ENCODE measurements at places on chromosomes 2 and 18. TPM values are rescaled to one million over a fixed set of nuclear protein-coding genes. Genes with fewer than 3 reads are reported as not detected.

Gene PLCL1
- 20.8 TPM for polyA plus RNA-seq

Gene CCDC148
- 7.2 TPM for polyA plus RNA-seq

Gene TIMM21
- polyA plus RNA-seq = 64.7 TPM

Gene NCKAP5
- polyA plus RNA-seq = 7.2 TPM

Gene ANO7
- polyA plus RNA-seq = 1.1 TPM
